Natural killer cell (primary cell): ENCODE measurements at places on chromosomes 13 and 19. TPM values are rescaled to one million over a fixed set of nuclear protein-coding genes. Genes with fewer than 3 reads are reported as not detected.

Gene ELSPBP1
- total RNA-seq, result not detected

Gene PNPLA6
- total RNA-seq, result 118 TPM

Gene MEX3D
- total RNA-seq, result 4.4 TPM

Gene AXL
- total RNA-seq, result not detected
